ENCODE measurements at places on chromosomes 3 and 15. TPM values are rescaled to one million over a fixed set of nuclear protein-coding genes. Genes with fewer than 3 reads are reported as not detected.

DNA sequence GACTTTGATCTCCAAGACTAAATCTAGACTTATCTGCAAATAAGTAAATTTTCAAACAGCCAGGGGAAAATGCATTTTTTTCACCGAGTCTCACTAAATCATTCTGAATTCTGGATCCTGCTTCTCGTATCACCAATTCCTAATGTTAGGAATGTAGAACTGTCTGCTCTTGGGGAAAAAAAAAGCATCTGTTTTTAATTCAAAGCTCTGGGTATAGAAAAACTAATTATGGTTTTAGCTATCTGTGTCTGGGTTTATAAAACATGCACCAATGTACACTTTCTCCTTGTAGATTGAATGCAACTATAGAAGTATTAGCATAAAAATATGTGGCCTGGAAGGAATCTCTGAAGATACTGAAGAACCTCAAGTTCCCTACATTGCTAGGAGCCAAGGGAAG, 4.8 kb upstream of the CDAN1 start:
- no peak for DNase-seq

- DNase-seq, result no peak
Measured at GRCh38 chr3:17905996-17906395, 163.6 kb upstream of the TBC1D5 start.

- DNase-seq, result no peak
Measured at GRCh38 chr3:57675530-57675929, 17.3 kb downstream of the DENND6A start.

- no peak for DNase-seq
Measured at GRCh38 chr3:192700885-192701284, 26.5 kb downstream of the FGF12 start.

DNA sequence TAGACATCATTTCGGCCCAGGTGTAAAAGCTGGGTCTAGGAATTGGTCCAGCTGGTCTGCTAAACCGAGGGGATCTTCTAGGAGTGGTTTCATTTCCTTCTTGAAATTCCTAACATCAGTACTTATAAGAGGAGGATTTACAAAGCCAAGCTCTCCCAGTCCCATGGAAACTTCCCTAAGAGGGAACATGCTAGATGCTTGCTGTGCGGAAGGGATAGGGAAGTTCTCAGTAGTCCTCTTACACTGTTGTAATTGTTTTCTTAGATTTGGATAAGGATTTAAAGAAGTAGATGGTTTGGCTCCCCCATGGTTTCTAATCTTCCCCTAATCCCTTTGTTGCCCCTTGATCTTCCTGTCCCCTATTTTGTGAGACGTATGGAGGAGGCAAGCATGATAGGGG, 89.7 kb upstream of the XCR1 start:
- DNase-seq, result no peak

- DNase-seq, result no peak
Measured at GRCh38 chr15:47523681-47524475, 193.4 kb upstream of the SEMA6D start.

- DNase-seq, result no peak
Measured at GRCh38 chr15:79307251-79307650, 3.7 kb upstream of the TMED3 start.

GRCh38 chr15:72754096-72754495, 29.5 kb downstream of the ADPGK start:
- no peak for DNase-seq

- DNase-seq, result no peak
Measured at GRCh38 chr3:42999212-42999611, 20.1 kb downstream of the GASK1A start.

DNA sequence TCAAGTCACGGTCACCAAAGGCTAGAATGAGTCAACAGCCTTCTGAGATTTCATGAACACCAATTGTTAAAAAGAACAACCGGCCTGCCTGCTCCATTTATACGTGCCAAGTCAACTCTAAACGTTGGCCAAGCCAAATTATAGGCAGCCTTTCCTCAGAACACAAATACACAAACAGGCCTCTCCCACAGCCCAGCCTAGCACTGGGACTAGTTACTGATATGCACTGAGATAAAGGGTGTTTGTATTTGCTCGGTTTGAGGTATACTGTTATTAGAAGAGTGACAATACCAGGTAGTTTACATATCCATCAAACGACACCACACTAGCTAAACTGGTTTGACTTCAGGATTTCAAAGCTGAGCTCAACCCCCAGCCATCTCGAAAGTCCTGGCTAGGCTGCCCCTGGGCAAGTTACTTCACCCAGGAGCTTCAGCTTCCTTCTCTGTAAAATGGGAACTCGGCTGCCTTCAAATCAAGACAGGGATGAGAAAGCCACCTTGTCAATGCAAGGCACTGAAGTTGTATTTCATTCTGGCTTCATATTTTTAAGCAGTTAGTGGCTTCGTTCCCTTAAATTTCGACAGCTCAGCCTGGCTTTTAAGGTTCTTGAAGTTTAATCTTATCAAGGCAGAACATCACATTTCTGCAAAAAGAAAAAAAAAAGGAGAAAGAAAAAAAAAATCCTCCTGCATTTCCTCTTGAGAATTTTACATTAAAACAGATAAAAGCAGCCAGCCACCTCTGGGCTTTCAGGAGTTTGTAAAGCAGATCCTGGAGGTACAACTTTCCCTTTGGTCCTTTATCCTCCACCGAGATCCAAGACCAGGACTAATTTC, 4.0 kb downstream of the TLE3 start:
- DNase-seq, result no peak

GRCh38 chr3:52781741-52782140, 4.3 kb downstream of the ITIH1 start:
- no peak for DNase-seq

DNA sequence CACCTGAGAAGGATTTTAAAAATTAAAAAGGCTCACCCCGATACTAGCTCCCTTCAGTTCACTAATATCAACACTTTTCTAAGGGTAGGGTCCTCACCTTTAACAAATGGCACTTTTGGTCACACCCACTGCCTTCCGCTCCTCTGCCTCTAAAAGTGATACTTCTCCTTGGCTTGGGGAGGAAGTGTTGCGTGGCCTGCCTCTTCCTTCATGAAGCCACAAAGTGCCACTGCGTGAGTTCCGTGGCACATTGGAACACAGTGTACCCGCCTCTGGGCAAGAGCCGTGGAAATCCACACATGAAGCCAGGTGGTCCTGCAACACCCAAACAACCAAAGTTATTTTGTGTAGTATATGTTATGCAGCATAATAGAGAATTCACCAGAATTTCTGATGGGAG, 3.9 kb downstream of the B4GALT4 start:
- no peak for DNase-seq

DNA sequence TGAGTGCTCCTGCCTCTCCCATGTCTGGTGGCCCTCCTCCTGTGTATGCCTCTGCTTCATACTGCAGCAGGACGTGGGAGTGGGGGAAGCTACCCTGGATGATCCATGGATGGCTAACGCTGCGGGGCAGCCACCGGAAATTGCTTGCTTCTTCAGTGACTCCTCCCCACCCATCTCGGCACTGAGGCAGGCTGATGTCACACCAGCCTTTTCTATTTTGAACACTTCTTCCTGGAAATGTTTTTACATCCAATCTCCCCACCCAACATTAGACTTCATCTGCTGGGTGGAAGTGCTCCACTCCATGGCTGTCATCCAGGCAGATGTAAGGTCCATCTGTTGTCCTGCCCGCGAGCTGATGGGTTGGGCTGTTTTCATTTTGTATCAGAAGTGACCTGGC, 58.9 kb upstream of the MUC13 start:
- DNase-seq, result no peak

- no peak for DNase-seq
Measured at GRCh38 chr3:29639578-29640290, 358.9 kb downstream of the RBMS3 start.

GRCh38 chr3:52099001-52099401, 42.6 kb upstream of the DUSP7 start:
- DNase-seq, result peak; percentile 66

- DNase-seq, result no peak
Measured at GRCh38 chr3:142013326-142013980, 135.9 kb downstream of the TFDP2 start.

DNA sequence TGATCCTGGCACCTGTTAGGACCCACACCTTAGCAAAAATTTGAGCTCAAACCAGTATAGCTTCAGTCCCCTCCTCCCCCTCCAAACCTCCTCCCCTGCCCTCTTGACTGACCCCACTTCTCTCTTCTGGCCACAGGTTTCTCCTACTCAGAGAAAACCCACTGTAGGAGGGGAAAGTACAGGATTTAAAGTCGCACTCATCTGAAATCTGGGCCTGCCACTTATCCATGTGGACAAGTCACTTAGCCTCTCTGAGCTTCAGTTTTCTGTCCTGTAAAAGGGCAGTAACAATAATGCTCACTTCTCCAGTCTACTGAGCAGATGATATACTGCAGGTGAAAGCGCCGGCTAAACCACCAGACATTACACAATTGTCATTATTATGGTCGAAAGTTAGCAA, 142.7 kb downstream of the MEGF11 start:
- no peak for DNase-seq

- DNase-seq, result no peak
Measured at GRCh38 chr3:47746264-47746663, 35.4 kb downstream of the SMARCC1 start.

DNA sequence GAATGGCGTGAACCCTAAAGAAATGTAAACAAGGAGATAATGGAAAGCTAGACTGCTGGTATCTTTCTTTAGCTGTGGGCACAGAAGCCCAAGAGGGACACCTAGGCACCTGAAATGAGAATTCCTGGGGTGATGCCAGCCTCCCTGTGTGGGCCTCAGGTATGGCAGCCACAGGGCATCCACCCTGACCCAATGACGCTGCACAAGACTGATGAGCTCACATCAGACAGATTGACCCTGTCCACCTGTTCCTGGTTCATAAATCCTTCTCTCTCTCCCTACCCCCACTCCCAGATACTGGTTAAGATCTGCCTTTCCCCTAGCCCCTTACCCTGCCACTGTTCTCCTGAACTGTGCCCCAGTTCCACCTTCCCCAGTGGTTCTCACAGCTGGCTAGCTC, 1.5 kb downstream of the GLB1 start:
- DNase-seq, result no peak

DNA sequence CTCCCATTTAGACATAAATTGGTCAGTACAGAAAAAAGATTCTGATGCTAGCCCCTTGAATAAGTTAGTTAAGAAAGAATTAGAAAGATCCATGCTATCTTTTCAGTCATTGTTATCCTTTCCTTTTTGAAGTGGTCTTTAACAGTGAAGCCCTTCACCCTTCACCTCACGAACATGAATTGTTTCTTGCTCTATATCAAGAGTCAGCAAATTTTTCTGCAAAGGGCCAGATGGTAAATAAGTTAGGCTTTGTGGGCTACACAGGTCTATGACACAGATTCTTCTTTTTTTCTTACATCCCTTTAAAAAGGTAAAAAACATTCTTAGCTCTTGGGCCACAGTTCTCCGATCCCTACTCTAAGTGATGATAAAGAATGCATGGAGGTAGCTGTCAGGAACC, 74.9 kb downstream of the DMXL2 start:
- no peak for DNase-seq

GRCh38 chr3:88418219-88418618, 268.5 kb downstream of the C3orf38 start:
- no peak for DNase-seq

GRCh38 chr3:63015614-63016309, 140.5 kb upstream of the CADPS start:
- DNase-seq, result no peak

- DNase-seq, result no peak
Measured at GRCh38 chr3:155944081-155944480, 73.6 kb downstream of the GMPS start.

DNA sequence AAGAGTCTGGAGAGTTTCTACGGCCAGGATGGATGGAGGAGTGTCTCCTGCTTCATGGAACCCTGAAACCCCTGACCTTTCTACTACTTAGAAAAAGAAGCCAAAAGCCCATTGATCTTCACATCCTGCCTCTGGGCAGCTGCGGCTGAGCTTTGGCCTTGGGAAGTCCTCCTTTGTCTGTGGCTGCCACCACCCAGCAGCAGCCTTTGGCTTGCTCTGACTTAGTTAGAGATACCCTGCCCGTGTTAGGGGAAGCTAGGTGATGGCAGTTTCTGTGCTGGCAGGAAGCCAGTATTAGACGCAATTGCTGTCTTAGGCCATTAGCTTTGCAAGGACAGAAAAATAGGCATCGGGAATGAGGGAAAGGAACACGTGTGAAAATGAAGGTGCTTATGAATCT, 18.8 kb downstream of the APH1B start:
- no peak for DNase-seq

DNA sequence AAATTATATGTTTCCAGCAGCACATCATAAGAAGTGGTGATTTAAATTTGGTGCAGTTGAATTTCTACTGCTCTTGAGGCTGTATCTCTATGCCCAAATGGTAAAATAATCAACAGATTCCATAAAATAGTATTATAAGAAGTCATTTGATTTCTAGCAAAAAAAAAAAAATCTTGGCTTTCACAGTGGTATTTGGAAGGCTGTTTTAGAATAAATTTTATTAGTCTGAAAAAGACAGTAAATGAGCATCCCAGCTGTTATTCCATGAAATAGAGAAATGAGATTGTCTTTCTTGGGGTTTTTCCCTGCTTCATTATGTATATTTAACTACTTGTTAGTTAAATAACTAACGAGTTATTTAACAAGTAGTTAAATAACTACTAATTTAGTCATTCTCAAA, 156.0 kb upstream of the ABI3BP start:
- DNase-seq, result no peak

DNA sequence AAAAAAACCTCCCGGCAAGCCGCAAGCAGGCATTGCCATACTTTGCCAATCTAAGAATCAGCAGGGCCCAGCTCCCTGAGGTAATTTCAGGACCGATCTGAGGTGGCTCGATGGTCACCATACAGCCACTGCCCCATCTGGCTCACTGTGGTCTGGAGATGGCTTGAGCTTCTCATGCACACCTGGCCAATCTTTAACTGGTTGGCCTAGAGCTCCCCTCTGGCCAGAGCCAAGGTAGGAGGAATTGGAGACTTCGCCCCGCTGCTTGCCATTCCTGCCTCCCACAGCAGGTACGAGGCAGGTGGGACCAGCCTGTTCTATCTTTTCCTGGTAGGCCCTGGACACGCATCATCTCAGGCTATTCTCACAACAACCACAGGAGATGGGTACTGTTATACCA, 10.1 kb downstream of the CYP1A2 start:
- DNase-seq, result no peak

DNA sequence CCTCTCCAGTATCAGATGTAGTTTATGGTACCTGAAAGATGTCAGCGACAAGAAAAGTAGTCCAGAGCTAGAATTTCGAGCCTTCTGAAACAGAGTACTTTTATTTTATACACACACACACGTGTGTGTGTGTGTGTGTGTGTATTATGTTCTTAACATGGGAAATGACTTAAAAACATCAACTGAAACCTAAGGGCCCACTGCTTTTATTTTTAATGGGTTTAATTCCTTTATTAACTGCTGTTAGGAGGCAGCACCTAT, 1.9 kb downstream of the TCF12 start:
- DNase-seq, result no peak

Gene CHRFAM7A
- total RNA-seq, result not detected

Gene PLA2G4F
- not detected for total RNA-seq

Gene FMN1
- 0.36 TPM for total RNA-seq

Gene COL6A5
- under 0.01 TPM for total RNA-seq

Gene VIPR1
- total RNA-seq, result not detected

Gene LRRC2
- total RNA-seq, result 0.07 TPM

Gene IGF2BP2
- total RNA-seq, result 29.7 TPM

Gene FNDC3B
- 67.2 TPM for total RNA-seq

Gene GAP43
- total RNA-seq, result 2.3 TPM

Gene MME
- total RNA-seq, result 77.8 TPM

Gene ROPN1
- 0.14 TPM for total RNA-seq

Gene KY
- not detected for total RNA-seq

Gene LMCD1
- total RNA-seq, result 3.9 TPM

Gene NT5DC2
- total RNA-seq, result 92.3 TPM
